ENCODE measurements at places on chromosomes 2 and 18.
A peak's percentile ranks its signal among the peaks of the same experiment; 100 is the strongest.

DNA sequence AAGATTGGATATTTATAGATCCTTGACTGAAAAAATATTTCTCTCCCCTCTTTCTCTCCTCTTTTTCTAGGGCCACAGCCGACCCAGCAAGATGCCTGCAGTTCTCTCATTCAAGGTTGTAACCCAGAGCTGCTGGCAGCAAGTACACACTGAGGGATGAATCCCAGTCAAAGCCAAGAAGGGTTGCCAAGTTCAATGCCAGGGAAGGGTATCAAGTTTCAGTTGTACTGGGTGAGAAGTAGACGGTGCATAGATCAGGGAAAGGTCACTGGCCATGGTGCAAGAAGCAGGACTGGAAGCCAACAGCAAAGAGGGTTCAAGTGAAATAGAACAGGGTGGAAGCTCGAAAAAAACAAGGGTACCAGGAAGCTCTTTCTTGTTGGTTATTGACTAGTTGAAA, 170.2 kb downstream of the NRP2 start:
- no peak for DNase-seq

GRCh38 chr2:225177098-225177497, 134.8 kb upstream of the DOCK10 start:
- DNase-seq, result no peak

DNA sequence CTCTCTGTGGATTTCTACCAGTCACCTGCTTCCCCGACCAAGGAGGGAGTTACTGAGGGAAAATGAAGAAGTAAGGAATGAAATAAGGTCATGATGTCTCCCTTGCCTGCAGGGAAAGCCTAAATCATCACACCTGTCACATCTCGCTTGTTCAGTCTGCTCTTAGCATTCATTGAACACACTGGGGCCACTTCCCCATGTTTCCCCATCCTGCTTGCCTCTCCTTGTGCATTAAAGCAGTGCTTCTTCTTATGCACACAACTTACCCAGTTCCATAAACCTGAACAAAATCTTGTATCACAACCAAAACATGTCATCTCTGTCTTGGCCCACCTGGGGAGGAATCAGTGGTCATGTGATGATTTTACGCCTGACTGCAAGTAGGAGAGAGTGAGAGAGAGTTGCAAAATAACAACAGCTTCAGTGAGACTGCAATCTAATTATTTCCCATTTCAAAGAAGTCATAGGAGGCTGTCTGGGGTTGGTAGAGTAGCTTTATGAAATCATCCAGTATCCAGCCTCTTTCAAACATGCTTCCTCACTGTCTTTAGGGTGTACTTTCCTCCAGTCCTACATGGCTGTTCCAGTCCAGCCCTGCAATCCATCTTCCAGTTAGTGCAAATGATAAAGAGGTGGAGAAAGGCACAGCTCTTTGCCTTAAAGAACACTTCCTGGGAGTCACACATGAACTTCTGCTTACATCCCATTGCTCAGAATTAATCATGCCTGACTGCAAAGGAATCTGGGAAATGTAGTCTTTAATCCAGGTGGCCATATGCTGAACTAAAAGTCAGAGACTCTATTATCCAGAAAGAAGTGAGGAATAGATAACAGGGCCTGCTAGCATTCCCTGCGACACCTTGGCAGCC, 220.1 kb downstream of the HAUS1 start:
- peak; percentile 58 for DNase-seq

DNA sequence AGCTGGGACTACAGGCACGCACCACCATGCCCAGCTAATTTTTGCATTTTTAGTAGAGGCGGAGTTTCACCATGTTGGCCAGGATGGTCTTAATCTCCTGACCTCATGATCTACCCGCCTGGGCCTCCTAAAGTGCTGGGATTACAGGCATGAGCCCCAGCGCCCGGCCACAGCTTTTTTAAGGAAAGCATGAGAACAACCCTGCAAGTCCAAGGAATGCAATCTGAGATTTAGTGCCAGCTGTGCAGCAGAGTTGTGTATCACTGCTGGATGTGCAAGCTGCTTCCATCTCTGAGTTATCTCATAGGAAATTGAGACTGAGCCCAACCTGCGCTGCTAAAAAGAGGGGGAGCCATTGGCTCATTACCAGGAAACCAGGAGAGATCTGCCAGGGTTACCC, 399.9 kb upstream of the CYRIA start:
- DNase-seq, result no peak

- no peak for DNase-seq
Measured at GRCh38 chr2:205682971-205683501, 735 bp downstream of the NRP2 start.

DNA sequence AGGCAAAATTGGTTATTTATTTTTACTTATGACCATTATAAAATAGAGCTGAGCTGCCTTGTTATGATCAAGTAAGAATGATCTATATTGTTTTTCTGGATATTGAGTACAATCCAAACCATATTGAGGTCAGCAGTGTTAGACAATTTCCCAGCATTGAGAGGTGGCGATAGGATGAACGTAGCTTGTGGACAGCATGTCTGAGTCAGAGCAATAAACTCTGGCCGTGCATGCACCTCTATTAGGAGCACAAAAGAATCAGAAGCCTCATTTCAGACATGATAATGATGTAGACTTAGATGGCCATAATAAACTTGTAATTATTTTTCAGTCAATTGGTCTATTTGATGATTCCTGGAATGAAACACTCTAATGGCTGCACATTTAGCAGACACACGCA, 491.6 kb downstream of the RIT2 start:
- no peak for DNase-seq

GRCh38 chr2:23326330-23326729, 58.6 kb upstream of the KLHL29 start:
- no peak for DNase-seq

GRCh38 chr2:152410165-152410597, 75.2 kb downstream of the FMNL2 start:
- no peak for DNase-seq

DNA sequence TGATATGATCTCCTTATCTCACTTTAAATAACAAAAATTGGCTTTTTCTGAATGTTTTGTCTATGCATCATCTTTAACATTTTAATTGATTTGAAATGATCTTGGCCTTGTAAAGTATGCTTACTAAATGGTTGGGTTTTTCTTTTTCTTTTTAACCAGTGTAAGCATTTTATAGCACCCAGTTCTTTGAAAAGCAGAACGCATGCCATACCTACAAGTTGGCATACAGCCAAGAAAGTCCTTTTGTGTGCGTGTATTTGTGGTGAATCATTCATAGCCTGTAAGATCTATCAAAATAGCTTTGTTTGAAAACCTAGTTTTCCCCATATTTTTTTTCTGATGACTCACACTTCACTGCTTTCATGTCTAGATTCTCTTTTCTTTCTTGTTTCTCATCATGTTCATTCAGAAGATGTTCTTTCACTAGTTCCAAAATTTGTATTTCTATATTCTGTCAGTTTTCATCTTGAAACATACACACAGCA, 4.1 kb upstream of the VRK2 start:
- peak; percentile 60 for DNase-seq

DNA sequence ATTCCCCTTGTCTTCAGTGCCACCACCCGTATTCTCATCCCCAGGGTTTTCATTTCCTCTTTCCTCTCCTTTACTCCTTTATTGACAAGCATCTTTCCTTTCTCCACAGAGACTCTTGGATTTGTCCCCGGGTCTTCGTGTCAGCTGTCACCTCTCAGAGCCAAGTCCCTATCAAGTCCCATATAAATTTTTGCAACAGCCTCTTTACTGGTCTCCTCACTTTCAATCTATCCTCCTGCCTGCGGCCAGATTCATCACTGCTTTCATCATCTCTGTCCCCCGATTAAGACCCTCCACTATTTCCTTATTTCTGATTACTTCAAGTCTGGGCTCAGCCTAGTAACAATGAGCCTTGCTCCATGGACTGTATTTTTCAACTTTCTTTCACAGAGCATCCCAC, 113.8 kb downstream of the CTAGE1 start:
- no peak for DNase-seq

GRCh38 chr2:189439342-189439741, 1.9 kb upstream of the WDR75 start:
- DNase-seq, result no peak

GRCh38 chr2:189109921-189110397, 69.6 kb downstream of the COL5A2 start:
- no peak for DNase-seq

DNA sequence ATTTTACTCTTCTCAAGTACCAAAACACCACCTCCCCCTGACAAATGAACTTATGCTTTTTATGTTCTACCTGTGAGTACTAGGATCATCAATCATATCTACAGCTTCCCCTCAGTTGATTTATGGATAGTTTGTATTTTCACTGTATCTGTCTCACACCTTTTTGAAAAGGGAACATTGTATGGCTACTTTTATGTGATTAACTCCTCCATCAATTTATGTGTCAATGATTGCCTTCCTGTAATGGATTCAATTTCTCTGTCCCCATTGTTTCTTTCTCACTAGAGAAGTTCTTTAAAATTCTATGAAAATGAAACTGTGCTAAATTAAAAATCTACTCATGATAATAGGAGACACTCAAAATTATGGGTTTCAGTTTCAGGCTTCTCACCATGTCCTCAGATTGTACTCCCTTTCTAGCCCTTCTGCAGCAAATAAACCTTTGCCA, 935.0 kb downstream of the TRIB2 start:
- no peak for DNase-seq

DNA sequence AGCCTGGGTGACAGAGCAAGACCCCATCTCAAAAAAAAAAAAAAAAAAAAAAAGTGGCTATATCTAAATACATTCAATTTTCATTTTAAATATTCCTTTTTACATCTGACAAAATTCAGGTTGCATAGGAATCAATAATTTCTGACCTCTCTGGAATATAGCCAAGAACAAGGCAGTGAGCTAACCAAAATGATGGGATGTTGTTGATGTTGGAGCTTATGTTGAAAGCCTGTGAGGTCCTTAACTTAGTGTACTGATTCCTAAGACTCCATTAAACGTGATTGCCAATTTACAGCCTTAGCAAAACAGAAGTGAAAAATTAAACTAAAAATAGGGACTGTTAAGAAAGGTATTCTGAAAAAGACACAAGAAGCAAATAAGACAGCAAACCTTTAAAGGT, 109.6 kb downstream of the MEP1B start:
- DNase-seq, result no peak

GRCh38 chr2:138942466-138942865, 162.3 kb upstream of the NXPH2 start:
- no peak for DNase-seq

- peak; percentile 3 for DNase-seq
Measured at GRCh38 chr2:53058526-53058925, 709.1 kb upstream of the CHAC2 start.

GRCh38 chr2:212227755-212228154, 310.8 kb downstream of the ERBB4 start:
- DNase-seq, result peak; percentile 49

GRCh38 chr2:9422321-9423099, 818 bp downstream of the ITGB1BP1 start:
- peak; percentile 44 for DNase-seq

GRCh38 chr2:181176540-181176939, 196.1 kb downstream of the UBE2E3 start:
- no peak for DNase-seq

DNA sequence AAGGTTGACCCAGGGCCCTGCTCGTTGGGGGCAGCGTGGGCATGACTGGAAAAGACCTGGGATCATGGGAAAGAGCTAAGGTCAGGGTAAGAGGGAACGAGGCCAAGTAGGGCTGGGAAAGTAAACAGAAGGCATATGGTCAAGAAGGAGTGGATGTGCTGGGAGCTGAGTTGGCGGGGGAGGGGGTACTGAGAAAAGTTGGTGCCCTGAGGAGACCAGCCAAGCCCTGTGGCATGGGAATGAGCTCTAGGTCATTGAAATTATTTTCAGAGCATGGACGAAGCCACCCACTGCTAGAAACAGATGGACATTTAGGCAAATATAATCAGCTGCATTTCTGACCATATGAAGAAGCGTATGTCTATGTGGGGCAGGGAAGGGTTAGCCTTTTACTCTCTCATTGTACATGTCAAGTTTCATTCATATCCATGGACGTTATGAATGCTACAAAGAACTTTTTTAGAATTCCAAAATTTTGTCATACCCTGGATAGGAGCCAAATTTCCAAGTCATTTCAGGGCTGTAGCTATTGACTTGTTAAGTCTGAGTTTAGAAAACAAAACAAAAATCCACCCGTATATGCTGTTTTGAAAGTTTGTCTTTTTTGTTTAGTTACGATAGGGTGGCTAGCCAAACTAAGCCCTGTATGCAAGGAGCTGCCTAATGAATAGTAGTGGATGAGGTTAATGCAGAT, 19.1 kb downstream of the MAPRE2 start:
- DNase-seq, result no peak

DNA sequence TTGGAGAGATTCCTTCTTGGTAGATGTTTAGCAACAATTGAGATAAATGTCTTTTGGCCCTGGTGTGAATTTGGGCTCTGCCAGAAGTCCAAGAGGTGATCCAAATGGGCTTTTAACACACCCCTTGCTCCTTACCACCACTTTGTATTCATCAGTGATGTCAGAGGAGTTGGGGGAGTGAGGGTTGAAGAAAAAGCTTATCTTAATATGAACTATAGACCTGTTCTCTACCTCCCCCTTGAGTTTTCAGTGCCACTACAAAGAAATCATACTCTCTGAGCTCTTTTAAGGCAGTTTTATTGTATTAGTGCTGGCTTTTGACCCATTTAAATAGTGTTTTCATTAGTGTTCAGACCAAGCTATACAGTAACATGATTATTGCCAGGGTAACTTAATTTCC, 229.1 kb downstream of the PHLPP1 start:
- no peak for DNase-seq

- no peak for DNase-seq
Measured at GRCh38 chr2:215371915-215372897, 60.3 kb downstream of the ATIC start.

DNA sequence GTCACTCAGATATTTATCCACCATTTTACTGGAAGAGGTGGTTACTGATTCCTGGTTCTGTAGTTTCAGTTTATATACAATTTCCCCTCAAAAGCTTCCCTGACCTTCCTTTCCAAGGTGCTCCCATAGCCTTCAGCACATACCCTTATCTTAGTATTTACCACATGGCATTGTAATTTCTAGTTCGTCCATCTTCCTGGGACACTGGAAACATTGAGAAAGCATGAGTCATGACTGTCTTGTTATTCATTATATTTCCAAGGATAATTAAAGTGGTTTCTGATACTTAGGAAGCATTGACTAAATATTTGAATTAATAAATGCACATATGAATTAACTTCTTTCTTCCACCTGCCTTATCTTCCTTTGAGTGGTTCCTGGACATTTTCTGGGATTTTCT, 203.8 kb downstream of the ETAA1 start:
- DNase-seq, result peak; percentile 35

DNA sequence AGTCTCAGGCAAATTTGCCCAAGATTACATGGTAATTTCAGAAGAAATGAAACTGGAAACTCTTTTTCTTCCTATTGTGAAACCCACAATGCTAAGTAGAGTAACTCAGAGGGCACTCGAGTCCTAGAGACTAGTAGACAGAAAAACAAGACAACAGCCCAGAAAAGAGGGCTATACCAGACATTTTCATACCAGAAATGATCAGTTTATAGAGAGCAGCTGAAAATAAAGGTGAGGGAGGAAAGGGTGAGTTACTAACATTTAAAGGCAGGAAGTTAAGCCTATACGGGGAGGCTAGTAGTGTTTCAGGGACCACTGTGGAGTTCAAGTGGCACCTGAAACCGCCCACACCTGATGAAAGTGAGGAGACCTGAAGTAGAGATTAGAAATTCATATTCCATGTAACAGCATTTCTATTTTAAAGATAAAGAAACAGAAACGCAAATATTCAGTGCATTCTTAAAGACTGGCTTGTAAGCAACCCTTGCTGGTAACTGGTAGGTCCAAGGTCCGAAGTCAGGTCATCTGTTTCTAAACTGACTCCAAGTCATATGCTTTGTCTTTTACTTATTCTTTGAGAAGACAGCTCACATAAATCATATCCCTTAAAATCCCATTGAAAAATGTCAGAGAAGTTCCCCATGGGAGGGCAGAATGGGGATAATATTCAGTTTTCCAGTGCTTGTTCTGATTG, 145.1 kb upstream of the ITGB6 start:
- no peak for DNase-seq
